ENCODE measurements at places on chromosomes 3 and 15. TPM values are rescaled to one million over a fixed set of nuclear protein-coding genes. Genes with fewer than 3 reads are reported as not detected.

ITIH3 gene
- not detected for total RNA-seq

CNTN3 gene
- 0.80 TPM for total RNA-seq

TMIE gene
- 0.25 TPM for total RNA-seq

GOLGA6L4 gene
- total RNA-seq, result 2.2 TPM

SMCO1 gene
- not detected for total RNA-seq

GOLGA8N gene
- 0.35 TPM for total RNA-seq

ZXDC gene
- 15.5 TPM for total RNA-seq

GOLGA6L7 gene
- total RNA-seq, result not detected

SEMA3B gene
- 27.0 TPM for total RNA-seq

ERICH6 gene
- total RNA-seq, result not detected

COLQ gene
- not detected for total RNA-seq

LSMEM2 gene
- not detected for total RNA-seq

CAV3 gene
- total RNA-seq, result not detected

CMTM8 gene
- 1.6 TPM for total RNA-seq

DUOXA2 gene
- total RNA-seq, result not detected

PCSK6 gene
- total RNA-seq, result 11.0 TPM

CX3CR1 gene
- not detected for total RNA-seq

TRPM7 gene
- 49.3 TPM for total RNA-seq
